ENCODE measurements at places on chromosomes 4 and X. TPM values are rescaled to one million over a fixed set of nuclear protein-coding genes. Genes with fewer than 3 reads are reported as not detected.

The USP17L24 gene
- total RNA-seq, result not detected

The SCML2 gene
- 2.6 TPM for total RNA-seq

The GLRA2 gene
- total RNA-seq, result not detected

The LRAT gene
- total RNA-seq, result not detected

The PCDH19 gene
- total RNA-seq, result 0.85 TPM

The CABS1 gene
- not detected for total RNA-seq

The GABRG1 gene
- total RNA-seq, result not detected

The ATP8A1 gene
- 1.5 TPM for total RNA-seq

The PPARGC1A gene
- 10.2 TPM for total RNA-seq

The KIAA1210 gene
- total RNA-seq, result 0.12 TPM
